ENCODE measurements at places on chromosomes 7 and 10.

- peak; percentile 32 for DNase-seq
These were observed 1.7 kb downstream of the DPY19L1 start for GRCh38 chr7:35035511-35035961.

DNA sequence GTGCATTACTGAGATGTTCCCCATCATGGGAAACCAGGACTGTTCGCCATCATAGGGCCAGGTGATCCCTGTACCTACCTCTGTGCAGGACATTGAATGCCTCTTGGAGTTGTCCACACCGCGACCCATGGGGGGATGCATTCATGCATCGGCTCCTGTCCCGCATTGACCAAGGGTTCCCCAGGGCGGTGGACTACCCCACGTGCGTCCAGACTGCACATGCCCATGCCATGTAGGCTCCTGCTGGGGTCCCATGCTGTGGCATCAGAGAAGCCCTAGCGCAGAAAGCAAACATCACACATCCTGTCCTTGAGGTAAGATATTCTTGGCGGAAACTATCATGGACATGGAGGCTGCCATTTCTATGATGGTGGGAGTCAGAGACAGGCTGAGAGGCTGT is 121.6 kb upstream of the UNC5B start:
- no peak for DNase-seq

DNA sequence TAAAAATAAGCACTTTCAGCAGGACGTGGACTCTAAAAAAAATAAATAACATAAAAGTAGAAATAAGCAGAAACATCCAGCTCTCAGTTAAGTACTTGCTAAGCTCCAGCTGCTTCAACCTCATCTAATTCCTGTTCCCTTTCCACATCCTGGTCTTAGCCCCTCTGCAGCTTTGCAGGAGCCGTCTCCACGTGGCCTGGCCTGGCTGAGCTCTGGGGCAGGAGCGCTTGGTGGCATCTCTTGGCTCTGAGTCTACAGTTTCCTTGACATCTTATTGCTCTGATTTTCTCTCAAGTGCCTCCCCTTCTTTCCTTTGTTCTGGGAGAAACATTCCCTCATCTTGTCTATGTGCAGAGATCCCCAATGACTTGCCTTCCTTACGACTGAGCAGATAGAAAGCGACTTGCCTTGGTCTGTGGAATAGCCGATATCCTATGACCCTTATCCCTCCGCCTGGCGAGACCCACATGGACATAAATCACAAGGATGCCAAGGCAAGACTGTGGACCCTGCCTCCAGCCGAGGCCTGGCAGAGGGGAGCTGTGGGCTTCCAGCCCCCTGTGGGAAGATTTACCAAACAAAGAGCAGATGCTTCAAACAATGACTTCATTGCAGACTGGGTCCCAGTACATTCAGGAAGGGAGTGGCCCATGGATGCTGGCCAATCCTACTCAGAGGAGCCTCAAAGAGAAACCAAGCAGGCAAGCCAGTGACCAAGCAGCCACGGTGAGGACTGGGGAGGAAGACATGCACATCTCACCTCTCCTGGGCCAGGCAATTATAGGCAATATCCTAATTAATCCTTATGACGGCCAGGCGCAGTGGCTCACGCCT is 61.9 kb downstream of the SPOCK2 start:
- no peak for DNase-seq

DNA sequence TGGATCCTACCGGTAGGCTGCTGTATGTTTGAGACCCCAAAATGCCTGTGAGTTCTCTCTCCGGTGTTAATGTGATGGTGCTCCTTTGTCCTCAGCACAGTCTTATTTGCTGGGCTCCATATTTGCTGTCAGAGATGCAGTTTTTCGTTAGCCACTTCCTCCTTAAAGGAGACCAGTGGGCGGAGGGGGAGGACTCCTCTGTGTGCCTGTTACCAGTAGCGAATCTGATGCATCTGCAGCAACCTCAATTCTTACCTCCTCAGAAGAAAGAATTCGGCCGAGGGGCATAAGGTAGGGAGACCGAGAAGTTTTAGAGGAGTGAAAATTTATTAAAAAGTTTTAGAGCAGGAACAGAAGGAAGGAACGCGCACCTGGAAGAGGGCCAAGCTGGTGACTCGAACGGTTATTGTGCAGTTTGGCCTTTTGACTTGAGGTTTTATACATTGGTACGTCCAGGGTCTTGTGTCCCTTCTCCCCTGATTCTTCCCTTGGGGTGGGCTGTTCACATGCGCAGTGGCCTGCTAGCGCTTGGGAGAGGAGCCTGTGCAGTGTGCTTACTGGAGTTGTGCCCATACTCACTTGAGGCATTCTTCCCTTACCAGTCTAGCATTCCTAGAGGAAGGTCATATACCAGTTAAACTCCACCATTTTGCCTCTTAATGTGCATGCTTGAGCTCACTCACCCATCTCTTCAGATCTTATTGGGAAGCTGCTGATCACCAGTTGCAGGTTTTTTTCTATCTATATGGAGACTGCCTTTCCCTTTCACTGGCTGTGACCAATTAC is 49.5 kb downstream of the GNAI1 start:
- DNase-seq: no peak

DNA sequence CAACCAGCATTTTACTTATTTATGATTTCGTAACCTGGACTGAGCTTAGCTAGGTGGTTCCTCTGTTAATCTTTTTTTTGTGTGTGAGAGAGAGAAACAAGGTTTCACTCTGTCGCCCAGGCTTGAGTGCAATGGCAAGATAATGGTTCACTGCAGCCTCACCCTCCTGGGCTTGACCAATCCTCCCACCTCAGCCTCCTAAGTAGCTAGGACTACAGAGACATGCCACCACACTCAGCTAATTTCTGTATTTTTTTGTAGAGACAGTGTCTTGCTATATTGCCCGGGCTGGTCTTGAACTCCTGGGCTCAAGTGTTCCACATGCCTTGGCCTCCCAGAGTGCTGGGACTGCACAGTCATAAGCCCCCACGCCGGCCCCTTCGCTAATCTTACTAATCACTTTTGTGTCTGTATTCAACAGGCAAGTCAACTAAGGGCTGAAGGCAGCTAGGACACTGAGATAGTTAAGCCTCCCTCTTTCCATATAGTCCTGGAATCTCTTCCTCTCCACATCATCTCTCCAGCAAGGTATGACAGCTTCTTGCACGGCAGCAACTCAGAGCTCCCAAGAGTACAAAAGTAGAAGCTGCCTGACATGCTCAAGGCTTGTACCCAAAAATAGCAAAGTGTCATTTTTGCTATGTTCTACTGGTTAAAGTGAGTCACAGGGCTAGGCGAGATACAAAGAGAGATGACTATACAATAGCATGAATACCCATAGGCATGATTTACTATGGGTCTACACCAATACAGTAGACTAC is 11.3 kb downstream of the KMT2C start:
- no peak for DNase-seq

GRCh38 chr7:100266576-100267354 is 40.7 kb upstream of the SPDYE3 start:
- no peak for DNase-seq

GRCh38 chr7:103613655-103614642 is 167.9 kb upstream of the SLC26A5 start:
- peak; percentile 28 for DNase-seq

- DNase-seq: no peak
These were observed 6.4 kb downstream of the MAFK start for GRCh38 chr7:1536743-1537534.

DNA sequence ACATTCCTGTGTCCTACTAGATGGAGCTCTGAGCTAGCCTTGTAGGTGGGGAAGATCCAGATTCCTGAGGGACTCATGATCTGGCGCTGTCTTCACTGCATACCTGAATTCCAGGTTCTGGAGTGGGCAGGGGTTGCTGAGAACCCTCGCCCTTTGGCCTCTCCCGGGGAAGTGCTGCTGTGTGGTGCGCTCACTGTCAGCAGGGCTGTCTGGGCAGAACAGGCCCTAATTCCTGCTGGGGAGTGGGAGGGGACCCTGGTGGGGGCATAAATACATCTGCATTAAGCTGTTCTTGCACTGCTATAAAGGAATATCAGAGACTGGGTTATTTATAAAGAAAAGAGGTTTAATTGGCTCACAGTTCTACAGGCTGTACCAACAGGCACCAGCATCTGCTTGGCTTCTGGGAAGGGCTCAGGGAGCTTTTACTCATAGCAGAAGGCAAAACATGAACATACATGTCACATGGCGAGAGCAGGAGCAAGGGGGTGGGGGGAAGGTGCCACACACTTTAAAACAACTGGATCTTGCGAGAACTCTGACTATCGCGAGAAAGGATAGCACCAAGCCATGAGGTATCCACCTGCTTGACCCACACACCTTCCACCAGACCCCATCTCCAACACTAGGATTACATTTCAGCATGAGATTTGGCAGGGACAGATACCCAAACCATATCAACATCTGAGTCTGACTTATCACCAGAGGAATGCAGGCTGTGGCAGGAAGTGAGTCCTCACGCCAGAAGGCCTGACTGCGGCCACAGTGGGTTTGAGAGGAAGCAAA is 115.0 kb downstream of the ADCY1 start:
- no peak for DNase-seq

DNA sequence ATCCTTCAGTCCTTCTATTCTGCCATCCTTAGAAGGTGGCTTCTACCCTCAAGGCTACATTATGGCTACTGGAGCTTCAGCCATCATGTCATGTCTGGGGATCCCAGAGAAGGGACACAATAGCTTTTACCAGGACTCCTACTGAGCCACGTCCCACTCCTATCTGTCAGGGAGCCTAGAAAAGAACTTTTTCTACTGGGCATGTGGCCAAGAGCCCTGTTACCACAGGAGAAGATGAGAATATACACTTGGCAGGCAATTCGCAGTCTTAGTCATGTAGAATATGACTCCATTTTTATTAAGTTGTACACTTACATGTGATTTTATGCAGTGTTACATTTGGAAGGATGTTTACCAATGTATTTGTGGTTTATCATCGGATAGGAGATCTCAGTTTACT is 64.6 kb upstream of the KCNMA1 start:
- no peak for DNase-seq

DNA sequence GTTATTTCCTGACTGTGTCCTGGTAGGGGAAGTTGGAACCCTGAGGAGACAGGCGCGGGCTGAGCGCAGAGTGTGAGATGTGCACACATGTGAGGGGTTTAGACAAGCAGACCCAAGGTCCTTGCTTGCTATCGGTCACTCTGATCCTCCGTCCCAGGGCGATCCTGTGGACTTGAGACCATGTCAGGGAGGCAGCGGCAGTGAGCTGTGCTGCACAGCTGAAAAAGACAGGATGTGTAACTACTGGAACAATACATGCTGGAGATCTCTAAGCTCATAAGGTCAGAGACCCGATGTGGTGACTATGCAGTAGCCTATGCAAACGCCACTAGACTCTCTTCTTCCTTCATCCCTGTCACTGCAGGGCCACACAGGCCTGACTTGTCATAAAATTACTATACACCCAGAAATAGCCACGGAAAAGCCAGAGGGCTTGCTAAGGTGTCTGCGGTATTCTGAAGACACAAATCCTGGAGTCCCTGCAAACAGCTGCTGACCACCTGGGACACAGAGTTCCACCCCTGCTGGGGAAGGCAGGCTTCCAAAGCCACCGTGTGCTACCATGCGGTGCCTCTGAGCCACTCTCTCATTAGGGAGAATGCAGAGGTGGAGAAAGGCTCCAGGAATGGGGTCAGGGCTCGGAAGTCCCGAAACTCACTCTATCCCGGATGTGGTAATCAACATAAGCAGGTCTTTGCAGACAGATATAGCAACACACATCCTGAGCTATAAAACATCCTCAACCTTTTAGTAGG is 91.1 kb upstream of the DDC start:
- DNase-seq: no peak

GRCh38 chr7:82442492-82443035 is 1.0 kb downstream of the CACNA2D1 start:
- peak; percentile 60 for DNase-seq

DNA sequence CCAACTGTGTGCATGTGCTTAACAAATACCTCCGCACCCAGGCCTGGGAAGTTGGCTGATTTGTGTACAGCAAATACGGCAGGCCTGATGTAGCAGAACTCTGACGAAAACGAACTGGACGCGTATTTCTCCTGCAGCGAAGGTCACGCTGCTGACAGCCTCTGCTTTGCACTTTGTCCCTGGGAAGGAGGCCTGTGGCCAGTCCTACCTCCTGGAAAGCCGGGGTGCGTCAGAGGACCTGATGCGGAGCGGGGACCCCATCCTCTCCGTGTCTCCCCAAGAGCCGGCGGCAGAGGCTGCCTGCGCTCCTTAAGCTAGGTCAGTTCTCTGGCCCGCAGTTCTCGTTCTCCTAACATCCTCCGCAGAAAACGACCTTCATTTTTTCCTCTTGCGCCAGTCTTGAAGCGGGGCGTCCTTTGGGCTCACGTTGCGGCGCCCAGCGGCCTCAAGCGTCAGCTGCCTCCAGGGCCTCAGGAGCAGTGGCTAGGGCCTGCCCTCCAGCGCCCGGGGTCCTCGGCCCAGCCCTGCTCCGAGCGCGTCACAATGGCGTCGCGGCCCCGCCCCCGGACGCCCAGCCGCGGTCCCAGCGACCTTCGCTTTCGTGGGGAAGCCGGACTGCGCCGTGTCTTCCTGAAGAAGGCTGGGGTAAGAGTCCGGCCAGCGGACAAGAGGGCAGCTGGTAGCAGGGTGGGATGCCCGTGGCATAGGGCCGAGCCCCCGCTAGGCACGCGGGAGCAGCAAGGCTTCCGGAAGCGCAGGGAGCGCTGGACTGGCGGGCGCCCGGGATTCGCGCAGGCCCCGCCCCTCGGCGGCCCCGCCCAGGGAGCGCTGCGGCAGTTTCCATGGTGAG is at the start of gene ZNF487:
TSS of gene ZNF487 (plus strand) at position 821 of the 850 bp plus-strand sequence. CDS start 38,703 bp downstream, outside the sequence.
- peak; percentile 57 for DNase-seq

DNA sequence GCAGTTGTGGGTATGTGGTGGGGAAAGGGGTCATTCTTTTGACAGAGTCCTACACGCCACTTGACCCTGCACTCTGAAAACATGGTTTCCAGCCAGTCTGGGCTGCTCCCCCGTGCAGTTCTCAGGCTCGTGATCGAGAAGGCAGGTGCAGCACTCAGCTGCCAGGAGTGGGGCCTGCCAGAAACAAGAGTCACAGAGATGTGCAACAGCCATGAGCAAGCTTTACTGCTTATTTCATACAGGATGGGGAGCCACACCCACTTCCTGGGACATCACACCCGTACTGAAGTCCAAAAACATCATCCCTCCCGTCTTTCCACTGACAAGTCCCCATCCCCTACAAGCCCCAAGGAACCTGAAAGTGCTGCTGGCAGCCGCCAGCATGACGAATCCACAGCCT is 9.3 kb downstream of the ATG9B start:
- DNase-seq: no peak

DNA sequence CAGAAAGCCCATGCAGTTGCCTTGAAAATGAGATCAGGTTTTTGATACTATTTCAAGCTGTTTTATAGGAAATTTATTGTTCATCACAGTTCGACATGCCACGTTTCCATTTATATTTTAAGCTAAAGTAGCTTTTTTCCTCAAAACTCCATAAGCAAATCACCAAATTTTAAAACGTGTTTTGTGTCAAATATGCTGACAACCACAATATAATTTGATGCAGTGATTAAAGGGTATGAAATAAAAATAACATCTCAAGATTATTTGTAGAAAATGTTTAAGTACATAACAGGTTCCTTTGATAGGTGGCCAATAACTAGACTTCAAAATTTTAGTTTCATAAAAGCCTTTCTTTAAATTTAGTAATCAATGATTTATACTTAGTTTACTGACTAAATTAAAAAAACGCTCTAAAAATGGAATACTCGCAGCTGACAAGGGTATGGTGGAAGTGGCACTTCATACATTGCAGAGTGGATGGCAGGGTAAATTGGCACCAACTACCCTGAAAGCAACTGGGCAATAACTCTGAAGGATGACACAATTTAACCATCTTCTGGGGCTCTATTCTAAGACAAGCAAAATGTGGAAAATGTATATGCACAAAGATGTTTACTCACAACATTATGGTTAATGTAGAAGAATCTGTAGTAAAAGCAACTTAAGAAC is 481.6 kb downstream of the TNS3 start:
- DNase-seq: no peak
